Kidney capillary endothelial cell (primary cell): ENCODE measurements at places on chromosomes 16 and 17.

- DNase-seq: peak; percentile 53
These were observed 6.8 kb upstream of the KRTAP17-1 start for GRCh38 chr17:41322094-41322902.

DNA sequence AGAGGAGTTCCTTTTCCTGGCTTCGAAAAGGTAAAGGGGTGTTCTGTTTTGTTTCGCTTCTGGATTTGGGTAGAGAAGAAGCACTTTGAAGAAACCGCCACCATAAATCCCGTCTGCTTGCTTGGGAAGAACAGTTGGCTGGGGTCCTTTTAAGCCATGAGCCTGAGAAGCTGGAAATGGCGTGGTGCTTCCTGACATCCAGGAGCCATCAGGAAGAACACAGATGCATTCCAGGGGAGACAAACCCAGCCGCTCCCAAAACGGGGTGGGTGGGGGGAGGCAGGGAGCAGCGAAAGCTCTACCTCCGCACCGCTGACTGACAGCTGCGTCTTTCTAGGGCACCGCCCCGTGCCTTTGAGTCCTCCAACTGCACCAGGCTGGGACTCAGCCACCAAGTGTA is 91.6 kb downstream of the ZDHHC7 start:
- no peak for DNase-seq

DNA sequence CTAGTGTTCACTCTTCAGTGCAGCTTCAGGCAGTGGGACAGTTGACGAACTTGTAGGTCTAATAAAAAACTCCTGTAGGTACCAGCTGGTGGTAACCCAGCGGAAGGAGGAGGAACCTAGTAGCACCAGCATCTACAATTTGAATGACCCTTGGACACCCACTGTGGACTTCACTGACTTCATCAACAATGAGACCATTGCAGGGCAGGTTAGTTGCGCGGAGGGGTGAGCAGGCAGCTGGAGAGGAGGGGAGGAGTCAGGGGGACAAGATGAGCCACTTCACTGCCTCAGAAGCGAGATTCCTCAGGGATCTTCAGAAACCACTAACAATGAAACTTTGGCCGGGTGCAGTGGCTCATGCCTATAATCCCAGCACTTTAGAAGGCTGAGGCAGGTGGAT is 22.3 kb downstream of the AOC3 start:
- DNase-seq: no peak

GRCh38 chr17:2903193-2903974 is 107.1 kb downstream of the RAP1GAP2 start:
- no peak for DNase-seq

DNA sequence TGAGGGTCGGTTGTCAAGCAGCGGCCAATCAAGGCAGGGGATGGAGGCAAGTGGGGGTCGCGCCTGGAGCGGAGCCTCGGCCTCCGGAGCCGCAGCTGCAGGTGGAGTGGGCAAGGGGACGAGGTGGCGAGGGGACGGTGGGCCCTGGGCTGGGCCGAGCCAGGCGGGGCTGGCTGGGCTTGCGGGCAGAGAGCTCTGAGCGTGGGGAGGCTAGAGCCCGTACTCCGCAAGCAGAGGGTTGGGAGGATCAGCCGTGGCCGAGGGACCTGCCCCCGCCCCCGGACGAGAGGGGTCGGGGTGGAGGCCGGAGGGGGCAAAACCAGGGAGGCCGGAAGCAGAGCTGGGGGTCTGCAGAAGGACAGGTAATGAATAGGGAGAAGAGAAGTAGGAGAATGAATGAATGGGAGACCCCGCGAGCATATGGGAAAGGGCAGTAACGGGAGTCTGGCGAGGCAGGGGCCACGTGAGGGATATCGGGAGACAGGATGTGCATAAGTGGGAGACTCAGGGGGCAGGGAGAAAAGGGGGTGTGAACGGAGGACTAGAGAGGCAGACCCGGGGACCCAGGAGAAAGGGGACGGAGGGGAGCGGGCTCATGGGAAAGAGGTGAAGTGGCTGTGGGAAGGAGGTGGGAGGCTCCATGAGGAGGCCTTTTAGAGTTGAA is at the start of gene KATNB1:
Gene KATNB1, plus strand, starts transcription at position 16 of the 664 bp plus-strand sequence. CDS start 1,474 bp downstream, outside the sequence.
- peak; percentile 21 for DNase-seq

DNA sequence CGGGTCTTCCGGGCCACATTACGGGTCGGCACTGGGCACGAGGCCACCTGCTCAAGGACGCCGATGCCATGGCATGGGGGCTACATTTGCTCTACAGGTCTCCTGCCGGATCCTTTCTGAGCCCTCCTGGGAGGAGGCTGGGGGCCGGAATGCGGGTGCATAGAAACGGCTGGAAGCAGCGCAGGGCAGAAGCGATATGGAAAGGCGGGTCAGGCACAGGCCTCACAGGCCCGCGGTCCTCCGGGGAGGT is 28.4 kb downstream of the AXIN1 start:
- no peak for DNase-seq

GRCh38 chr17:28728364-28729200 is at the start of gene NEK8:
Gene NEK8 (plus strand): TSS chr17:28728788. CDS start chr17:28728814, 26 bp downstream.
- peak; percentile 88 for DNase-seq

- DNase-seq: no peak
These were observed 101.6 kb downstream of the PRKCA start for GRCh38 chr17:66403846-66404556.

DNA sequence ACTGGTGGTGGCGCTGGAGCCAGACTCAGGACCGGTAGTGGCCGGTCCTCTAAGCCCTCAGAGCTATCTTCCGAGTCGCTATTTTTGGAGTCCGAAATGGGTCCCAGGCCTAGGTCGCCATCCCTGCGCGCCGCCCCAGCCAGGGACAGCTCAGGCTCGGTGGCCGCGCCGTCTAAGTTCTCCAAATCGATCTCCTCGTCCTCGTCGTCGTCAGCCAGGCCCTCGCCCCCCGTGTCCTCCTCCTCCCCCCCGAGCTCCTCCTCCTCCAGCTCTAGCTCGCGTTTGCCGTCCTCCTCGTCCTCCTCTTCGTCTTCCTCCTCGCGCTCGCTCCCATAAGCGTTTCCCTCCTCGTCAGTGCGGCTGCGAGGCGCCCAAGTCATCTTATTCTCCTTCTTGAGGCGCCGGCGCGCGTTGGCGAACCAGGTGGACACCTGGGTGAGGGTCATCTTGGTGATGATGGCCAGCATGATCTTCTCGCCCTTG is 1.6 kb downstream of the IRX3 start:
- no peak for DNase-seq

DNA sequence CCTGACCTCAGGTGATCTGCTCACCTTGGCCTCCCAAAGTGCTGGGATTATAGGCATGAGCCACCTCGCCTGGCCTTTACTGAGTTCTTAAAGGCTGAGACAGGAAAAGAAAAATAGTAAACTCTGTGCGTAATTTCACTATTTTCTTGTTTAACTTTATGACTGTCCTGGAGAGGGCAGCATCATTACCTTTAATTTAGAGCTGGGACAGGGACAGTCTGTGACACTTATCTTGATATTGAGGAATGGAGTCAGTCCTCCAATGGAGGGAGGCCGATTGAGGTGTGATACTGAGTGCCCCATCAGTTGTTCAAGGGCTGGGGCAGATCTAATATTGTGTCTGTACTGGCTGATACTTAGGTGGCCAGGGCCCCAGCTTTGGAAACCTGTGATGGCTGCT is 21.5 kb upstream of the SPN start:
- DNase-seq: no peak

GRCh38 chr16:66610111-66610820 is 5.8 kb downstream of the CMTM3 start:
- DNase-seq: no peak

DNA sequence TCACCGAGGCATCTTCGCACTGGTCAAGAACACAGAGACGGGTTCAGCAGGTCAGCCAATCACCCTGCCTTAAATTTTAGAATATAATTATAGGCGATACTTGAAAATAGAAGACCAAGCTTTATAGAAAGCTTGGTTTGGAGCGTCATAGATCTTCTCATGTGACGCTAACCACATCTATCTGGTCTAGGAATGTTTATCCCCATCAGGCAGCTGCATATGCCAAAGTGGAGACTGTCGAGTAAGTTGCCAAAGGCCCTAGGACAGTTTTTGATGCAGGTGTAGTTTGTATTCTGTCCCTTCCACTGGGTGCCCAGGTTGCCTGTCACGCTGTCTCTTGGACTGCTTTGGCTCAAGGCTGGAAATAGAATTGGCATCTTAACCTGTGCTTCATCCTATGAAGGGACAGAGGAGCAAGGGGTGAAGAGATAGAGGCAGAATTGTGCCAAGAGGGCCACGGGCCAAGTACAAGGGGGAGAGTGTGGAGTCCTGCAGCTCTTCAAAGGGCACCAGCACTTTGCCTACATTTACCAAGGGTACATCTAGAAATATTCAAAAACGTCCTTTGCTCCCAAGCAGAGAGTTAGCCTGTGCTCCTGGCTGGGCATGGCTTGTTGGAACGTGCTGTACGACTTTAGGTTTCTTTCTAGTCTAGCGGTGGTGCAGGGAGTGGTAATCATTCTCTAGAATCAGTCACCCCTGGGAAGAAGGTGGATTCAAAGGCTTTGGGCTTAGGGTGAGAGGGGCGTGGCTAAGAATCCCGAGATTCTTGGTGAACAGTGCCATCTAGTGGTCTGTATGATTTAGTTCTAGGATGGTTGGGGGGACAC is 5.3 kb upstream of the WIPI1 start:
- DNase-seq: peak; percentile 88

- peak; percentile 75 for DNase-seq
These were observed 3.7 kb upstream of the HSD17B2 start for GRCh38 chr16:82031116-82032084.

GRCh38 chr16:53556521-53556920 is 53.5 kb upstream of the AKTIP start:
- DNase-seq: no peak

- DNase-seq: no peak
These were observed 1726.8 kb downstream of the TP53TG3F start for GRCh38 chr16:35186045-35186759.

DNA sequence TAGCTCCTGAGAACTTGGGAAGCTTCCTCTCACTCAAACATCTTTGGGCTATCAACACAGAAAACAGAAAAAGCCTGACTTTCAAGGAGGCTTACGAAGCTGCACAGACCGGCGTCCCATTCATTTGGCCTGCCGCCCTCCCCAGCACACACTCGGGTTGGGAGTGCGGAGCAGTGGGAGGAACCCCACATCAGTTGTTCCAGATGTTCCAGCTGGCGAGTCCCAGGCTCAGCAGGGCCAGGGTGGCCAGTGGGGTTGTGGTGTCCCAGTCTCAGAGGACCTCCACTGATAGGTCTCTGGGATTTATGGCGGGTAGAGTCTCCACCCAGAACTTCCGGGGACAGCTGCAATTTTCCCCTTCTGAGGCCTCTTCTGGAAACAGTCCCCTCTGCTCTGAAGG is 43.1 kb upstream of the DLX4 start:
- DNase-seq: no peak

GRCh38 chr17:77002103-77003045 is 134.2 kb downstream of the MGAT5B start:
- peak; percentile 48 for DNase-seq

DNA sequence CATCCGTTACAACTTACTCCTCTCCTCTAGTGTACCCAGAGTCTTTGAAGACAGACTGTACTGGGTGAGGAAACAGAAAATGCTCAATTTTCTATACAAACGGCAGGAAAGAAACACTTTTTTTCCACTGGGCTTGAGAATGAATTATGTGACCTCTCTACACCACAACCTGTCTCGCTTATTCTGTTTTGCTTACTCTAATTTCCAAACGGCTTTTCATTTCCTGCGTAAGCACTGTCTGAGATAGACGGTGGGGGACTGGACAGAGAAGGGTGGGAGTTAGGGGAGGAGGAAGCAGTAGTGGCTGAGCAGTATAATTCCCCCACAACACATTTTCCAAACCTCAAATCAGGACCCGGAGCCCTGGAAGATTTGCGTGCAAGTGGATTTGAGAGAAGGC is 191.4 kb upstream of the SDK2 start:
- DNase-seq: no peak

- DNase-seq: no peak
These were observed 7.8 kb downstream of the DLX3 start for GRCh38 chr17:49987290-49987585.

DNA sequence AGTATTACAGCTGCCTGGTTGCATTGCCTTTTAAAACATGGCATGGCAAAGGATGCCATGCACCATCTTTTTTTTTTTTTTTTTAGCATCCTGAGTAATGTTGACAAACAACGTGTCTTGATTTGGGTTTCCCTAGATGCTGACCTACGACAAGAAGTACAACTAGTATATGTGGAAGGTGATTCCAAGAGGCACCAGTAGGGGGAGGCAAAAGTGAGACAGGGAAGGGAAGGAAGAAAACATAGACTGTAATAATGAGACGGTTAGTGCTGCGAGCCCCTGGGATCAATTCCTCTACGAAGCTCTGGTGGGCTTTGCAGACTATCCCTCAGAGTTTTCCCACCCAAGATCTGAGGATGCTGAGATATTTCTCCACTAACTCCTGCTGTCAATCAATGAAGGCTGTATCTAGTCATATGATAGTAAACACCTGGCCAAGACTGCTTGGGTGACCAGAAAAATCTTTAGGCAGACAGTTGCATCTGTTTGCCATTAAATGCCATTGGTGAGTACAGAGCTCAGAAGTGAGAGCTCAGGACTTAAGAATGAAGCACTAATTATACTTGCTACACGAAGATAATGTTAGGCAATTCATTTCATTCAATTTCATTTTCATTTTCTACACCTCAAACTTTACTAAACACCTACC is 458.6 kb upstream of the GOT2 start:
- peak; percentile 13 for DNase-seq

GRCh38 chr17:58219789-58220183 is 731 bp upstream of the MKS1 start:
- DNase-seq: no peak

DNA sequence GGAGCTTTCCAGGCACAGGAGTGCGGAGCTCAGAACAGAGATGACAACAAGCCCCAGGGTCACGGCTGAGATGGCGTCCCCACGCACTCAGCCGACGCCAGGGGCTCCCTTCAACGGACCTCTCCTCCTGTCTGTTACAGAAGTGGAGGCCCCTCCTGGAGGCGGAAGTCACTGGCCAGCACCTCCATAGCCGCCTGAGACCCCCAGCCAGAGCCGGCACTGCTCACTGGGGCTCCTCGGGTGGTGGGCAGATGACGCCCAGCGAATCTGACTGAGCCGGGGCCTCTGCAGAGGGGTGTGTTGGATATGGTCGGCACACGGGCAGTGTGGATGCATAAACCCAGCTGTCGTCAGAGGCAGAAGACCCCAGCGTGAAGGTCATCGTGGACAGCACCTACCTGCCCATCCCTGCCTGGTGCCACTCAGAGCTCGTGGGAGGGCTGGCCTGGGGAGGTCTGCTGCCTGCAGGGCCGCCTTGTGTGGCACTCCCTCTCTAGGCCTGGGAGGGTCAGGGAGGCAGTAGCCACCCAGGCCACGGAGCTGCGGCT is 20.0 kb downstream of the NDUFAF8 start:
- no peak for DNase-seq
